ENCODE measurements at places on chromosomes 2 and 18.

- DNase-seq, result no peak
These were observed 117.0 kb downstream of the GRB14 start for GRCh38 chr2:164504253-164504652.

DNA sequence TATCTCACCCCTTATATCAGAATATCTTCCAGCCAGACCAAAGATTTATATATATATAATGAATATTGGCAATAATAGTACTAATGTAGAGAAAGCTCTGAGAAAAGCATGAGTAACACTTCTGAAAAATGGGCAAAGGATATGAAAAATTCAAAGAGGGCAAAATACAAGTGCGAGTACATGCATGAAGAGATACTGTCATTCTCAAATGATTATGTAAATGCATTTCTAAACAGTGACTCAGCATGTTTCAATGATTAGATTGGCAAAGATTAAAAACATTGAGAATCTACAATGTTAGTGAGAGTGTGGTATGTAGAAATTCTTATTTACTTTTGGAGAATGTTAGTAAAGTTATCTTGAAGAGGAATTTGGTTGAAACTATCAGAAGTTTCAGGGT, 118.3 kb upstream of the NEDD4L start:
- DNase-seq, result peak; percentile 47

GRCh38 chr18:77191071-77191751, 58.4 kb upstream of the GALR1 start:
- DNase-seq, result peak; percentile 100

DNA sequence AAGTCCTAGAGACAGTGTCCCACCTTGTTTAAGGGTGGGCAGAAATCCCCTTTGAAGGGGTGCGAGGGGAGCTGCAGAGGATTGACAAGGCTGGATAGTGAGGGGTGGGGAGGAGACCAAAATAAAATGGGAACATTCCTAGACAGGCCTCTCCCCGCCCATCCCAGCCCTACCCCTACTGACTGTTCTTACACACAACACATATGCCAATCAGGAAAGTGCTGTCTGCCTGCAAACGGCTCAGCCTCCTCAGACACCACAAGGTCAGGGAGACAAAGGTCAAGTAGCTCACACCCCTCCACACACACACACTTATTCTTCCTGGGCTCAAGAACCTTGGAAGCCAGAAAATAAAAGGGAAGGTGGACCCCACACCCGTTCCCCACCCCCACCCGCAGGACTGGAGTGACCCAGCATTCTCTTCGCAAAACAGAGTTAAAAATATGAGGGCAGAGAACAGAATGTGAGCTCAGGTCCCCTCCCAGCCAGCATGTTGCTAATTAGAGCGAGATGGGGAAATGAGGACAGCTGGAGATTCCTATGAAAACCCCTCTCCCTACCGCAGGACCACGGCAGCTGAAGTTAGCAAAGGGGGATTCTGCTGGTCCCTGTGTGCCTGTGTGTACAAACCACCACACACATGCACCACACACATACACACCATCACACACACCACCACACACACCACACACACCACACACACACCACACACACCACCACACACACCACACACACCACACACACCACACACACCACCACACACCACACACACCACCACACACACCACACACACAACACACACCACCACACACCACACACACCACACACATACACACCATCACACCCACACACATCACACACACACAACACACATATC, 197.8 kb downstream of the TNS1 start:
- DNase-seq, result peak; percentile 21

GRCh38 chr2:61423714-61424113, 47.2 kb downstream of the USP34 start:
- peak; percentile 72 for DNase-seq

DNA sequence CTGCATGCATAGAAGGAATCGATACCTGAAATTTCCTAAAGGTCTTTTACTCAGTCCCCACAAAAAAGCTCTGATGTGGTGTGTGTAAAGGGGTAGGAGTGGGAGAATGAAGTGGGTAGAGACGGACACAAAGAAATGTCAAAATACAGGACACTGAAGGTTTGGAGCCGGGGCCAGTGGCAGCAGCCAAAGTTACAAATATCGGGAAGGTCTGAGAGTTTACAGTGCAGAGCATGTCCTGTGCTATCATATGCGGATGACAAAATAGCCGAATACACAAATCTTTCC, 89.9 kb upstream of the STON1 start:
- no peak for DNase-seq

DNA sequence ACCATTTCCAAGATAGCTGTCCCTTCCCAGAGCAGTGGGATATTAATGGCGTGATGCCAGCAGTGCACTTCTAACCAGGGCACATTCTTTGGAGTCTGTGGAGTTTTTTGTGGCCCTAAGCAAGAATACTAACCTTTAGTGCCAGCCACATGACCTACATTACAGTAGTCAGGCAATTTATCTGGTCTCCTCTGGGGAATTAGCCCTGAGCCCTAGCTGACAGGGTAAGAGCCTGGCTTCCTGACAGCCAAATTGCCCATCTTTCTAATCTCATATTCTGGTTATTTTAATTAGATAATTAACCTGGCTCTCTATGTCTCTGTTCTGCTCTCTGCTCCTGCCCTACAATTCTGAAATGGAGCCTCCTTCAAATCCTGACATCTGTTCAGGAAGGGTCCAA, 5.2 kb downstream of the PFN4 start:
- DNase-seq, result no peak

GRCh38 chr18:14908541-14908940, 160.6 kb downstream of the ANKRD30B start:
- DNase-seq, result no peak

DNA sequence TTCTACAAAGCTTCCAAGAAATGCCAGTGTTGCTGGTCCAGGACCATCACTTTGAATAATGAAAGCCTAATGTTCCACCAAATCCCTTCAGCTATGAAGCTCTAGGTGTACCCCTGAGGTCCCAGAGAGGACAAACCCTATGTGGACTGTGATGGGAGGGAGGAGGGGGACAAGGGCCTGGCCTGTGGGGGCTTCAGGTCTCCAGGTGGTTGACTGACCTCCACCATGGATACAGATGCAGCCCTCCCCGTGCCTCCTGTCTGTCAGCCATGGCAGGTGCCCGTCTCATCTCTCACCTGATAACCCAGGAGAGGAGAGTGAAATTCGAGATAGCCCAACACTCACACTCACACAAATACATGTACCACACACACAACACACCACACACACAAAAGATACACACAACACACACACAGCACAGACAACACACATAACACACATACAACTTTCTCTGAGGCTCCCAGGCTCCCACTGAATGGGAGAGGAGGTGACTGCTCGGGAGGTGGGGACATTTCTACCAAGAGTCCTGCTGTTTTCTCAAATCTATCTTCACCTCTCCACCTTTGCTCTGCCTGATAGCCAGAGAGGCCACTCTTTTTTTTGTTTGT, 12.8 kb upstream of the RHOB start:
- DNase-seq, result no peak

- DNase-seq, result peak; percentile 69
These were observed at the start of the genes PEX13 and PUS10 for GRCh38 chr2:61017556-61018317. Gene PEX13 (plus strand): TSS chr2:61017720. CDS start chr2:61017760, 40 bp downstream. Gene PUS10 (minus strand): TSS chr2:61018255. CDS start chr2:61011890, 6,365 bp downstream.
